ENCODE measurements at places on chromosomes 2 and 18.

- no peak for DNase-seq
These were observed 231.2 kb upstream of the LINC00305 start for GRCh38 chr18:64380117-64380516.

GRCh38 chr2:106085181-106085940 lies 108.7 kb downstream of the UXS1 start:
- DNase-seq, result no peak

DNA sequence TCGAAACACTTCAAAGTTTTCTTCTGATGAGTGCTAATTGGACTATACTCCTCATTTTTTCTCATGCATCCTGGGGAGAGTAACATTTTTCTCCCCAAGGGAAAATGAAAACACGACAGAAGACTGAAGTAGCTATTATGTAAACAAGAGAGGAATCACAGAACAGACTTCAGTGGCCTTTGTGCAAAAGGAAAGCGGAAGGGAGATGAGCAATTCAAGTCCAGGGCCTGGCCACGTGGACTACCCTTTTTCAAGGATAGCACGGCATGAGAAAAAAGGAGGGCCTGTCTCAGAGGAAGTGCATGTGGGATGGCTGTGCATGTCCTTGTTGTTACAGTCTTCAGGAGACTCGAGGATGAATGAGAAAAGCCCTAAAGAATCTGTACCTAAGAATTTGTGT lies 43.8 kb upstream of the KCNE4 start:
- DNase-seq, result no peak

- no peak for DNase-seq
These were observed 1453.1 kb upstream of the SLC39A10 start for GRCh38 chr2:194203898-194204297.

DNA sequence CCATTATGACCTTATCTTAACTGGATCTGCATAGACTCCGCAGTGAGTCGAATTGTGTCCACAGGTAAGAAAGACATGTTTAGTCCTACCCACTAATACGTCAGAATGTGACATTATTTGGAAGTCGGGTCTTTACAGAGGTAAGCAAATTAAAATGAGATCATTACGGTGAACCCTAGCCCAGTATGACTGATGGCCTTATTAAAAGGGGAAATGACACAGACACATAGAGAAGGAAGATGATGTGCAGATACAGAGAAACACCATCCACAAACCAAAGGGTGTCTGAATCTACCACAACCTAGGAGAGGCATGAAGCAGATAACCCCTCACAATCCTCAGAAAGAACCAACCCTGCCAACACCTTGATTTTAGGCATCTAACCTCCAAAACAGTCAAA lies 135.6 kb downstream of the GALNT1 start:
- DNase-seq, result no peak

DNA sequence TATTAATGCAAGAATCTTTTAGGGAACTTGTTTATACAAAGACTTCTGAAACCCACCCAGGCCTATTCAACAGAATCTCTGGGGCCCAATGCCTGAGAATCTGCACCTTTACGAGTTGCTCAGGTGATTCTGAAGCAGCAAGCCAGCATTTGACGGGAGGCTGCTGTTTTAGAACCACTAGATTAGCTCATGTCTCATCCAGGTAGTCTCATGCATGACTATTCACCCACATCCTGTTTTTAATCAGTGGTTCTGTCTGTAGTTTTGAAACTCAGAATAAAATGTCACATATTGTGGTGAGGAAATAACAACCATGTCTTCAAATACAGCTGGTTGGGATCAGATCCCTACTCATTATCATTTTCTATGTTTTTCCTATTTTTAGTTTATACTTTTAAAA lies 39.5 kb downstream of the CYTIP start:
- DNase-seq, result no peak

DNA sequence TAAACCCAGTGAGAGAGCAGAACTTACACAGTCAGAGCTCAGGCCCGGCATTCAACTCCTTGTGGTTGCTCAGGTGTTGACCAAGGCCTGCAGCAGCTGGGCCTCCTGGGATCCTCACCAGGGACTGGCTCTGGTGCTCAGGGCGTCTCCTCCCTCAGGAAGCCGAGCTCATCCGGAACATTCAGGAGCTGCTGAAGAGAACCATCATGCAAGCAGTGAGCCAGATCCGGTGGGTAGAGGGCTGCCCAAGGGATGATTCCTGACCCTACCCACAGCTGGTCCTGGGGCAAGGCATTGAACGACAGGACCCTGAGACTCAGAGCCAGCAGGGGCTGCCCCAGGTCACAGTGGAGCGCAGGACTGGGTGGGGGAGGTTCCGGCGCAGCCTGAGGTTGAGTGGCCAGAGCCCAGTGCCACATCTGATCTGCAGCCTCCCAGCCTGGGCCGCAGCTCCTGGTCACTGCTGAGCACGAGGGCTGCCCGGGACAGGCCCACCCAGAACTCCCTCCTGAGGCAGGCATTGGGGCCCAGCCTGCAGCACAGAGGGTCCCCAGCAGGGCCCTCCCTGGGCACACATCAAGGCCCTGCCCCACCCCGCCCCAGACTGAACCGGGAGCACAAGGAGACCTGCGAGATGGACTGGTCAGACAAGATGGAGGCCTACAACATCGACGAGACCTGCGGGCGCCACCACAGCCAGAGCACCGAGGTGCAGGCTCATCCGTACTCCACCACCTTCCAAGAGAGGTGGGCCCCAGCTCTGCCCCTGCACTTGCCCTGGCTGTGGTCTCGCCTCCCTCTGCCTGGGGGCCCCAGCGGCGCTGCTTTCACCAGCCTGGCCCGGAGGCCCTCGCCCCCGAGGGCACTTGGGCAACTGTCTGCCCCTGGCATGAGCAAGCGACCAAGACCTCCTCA lies 2.4 kb downstream of the TEKT4 start:
- no peak for DNase-seq

- no peak for DNase-seq
These were observed 217.7 kb downstream of the HRH4 start for GRCh38 chr18:24678107-24678506.

GRCh38 chr2:190910341-190911136 lies 29.9 kb downstream of the GLS start:
- no peak for DNase-seq
